ENCODE measurements at places on chromosomes 1 and 21.

DNA sequence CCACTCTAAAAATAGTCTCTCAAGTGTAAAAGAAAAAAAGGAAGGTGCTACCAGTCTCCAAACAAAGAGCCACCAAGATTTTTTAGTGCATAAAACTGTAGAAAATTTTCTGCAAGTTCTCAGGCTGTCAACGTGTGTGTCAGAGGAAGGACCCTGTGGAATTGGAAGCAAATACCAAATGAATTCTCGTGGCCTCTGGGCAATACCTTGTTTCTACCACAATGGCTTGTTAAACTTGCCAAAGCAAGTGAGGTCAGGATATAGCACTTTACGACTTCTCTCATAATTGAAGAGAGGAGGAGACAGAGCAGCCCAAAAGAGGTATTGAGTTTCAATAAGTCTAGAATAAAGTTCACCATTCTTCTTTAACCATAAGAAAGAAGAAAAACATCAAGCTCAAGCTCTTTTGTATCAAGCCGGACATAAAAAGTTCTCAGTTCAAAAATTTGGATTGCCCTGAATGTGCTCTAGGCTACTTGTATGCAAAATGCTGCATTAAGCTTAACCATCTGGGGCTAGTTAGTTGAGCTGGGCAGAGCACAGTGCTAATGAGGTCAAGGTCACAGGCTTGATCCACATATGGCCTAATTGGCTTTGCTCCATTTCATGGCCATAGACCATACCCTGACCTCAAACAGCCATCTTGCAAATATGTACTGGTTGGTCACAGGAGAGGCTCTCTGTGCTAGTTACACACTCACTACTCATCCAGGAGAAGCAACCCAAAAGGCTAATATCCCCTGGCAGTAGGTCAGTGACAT, 60.5 kb downstream of the TBX15 start:
- DNase-seq, result no peak

DNA sequence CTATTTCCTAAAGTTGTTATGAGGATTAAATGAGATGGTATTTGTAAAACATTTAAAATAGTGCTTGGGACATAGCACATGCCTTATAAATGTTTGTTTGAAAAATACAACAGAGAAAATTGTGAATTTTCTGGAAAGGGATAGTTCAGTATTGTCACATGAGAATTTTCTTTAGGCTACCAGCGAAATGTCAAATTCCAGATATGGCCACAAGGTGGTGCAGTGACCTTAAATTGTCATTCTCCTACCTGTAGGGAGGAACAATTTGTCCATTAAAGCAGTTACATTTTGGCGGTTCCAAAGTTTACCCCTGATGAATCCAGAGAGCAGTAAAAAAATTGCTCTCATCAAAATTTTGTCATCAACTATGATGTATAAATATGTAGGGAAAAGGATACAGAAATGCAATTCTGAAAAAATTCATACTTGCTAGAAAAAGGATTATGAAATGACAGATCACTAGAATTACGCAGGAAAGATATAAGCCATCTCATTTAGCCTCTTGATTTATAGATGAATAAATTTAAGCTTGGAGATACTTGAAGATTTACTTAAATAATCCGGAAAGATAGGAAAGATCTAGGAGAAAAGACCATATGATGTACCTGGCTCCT, 50.2 kb upstream of the TSHB start:
- peak; percentile 49 for DNase-seq

DNA sequence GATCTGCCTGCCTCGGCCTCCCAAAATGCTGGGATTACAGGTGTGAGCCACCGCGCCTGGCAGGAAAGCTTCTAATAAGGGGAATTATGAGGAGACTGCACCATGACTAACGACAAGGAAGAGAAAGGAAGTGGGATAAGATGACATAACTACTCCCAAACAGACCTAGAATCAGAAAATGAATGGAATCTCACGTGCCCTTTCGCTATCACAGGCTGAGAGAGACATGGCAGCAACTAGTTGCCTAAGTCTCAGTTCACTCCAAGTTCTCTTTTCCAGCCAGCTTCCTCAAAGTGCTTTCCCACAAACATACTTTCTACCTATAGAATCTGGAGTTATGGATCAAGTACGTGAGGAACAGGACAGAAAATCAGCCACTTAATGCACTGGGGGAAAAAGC, 2.0 kb downstream of the PI4KB start:
- no peak for DNase-seq

DNA sequence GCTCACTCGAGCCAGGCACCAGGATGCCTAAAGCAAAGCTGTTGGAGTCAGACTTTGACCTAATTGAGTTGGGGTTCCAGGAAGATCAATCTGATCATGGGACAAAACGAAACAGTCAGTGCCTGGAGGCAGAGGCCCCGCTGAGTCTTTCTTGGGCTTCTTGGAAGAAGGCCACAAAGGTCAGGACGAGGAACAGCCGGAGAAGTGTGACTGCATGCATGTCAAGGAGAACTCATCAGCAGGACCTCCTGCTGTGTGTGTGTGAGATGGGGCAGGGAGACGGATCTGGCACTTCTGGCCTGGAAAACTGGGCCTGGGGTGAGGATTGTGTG, 190.8 kb downstream of the CAMTA1 start:
- DNase-seq, result no peak

DNA sequence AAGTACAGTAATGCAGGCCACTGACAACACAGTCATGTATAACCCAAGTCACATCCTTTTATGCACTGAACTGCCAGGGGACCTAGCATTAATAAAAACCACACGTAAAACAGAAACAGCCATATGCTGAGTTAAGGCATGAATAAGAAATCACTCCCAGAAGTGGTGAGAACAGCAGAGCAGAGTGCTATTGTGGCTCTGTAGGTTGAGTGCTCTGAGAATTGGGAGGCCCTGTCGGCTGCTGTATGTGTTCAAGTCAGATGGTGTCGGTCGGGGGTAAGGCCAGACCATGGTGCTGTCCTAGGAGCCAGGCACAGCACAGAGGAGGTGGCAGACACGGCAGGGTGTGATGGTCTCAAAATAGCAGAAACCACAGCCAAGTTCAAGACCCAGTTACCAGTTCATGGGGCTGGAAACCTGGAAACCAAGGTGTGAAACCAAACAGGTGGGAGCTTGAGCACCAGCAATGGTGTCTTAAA, 126.6 kb upstream of the COA6 start:
- no peak for DNase-seq

DNA sequence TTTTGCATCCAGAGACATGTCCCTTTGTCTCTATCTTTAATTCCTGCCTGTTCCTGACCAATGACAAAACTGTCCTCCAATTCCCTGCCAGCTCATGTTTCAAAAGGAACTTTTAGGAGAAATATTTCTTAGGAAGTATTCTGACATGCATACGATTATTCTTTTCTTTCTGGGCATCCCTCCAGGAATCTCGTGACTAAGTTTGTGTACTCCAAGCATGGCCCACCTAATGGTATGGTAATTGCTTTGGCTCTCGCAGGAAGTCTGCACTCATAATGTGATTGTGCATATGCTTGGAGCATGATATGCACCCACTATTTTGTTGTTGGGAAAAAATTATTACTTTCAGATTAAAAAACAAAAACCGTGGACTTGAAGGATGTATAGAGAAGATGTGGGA, 256.4 kb downstream of the PRDM2 start:
- no peak for DNase-seq

DNA sequence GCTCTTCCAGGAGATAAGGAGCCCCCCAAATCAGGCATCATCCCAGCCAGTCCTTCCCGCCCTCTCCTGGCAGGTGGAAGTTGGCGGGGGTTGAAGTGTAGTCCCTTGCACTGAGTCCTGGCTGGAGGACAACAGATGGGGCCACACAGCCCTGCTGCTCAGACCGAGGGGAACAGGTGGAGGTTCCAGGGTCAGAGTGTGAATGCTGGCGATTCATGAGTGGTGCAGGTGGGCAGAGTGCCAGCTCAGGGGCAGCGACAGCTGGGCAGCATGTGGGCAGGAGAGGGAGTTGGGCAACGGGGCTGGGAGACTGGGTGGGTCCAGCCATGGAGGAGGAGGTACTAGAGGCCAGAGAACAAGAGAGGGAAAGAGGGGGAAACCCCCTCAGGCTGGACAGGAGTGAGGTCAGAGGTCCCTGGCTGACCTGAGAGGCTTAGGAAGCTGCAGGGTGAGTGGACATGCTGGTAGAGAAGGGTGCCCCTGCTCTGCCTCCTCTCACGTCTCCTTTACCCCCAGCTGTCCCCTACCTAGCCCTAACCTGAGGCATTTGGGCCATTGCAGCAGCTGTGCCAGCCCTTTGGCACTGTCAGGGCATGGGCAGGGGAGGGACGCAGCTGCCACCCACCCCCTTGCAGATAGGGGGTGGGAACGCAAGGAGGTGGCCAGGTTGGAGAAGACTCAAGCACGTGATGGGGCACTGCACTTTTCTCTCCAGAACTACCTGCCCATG, 11.3 kb upstream of the ADORA1 start:
- no peak for DNase-seq

DNA sequence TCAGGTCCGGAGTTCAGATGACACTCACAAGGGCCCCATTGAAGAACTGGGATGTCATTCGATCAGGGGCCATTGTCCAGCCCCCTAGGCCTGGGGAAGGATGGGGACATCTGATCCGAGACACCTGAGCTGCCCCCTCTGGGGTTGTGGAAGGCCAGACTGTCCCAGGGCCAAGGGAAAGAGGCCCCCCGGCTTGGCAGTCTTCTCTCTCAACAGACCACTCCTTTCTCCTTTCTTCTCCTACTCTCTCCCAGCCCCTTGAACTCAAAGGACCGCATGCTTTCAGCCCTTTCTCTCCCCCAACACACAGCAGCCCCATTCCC, 1.1 kb downstream of the S100A1 start:
- no peak for DNase-seq

DNA sequence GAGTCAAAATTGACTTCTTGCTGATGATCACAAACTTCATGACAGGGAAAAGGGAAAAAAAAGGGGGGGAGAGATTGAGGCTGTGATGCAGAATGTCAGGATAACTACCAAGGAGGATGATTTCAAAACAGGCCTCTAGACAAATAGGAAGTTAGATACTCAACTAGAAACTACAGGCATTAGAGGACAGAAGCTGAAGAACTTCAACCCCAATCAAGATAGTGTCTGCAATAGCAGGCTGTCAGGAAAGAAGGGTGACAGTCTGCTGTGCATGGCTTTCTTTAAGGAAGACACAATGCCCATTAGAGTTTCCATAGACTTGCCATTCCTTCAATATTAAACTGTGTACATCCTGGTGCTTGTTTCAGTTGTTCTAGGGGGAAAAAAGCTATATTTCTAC, 257.2 kb downstream of the TTLL7 start:
- no peak for DNase-seq

- no peak for DNase-seq
Measured at GRCh38 chr21:33197496-33197895, 32.2 kb upstream of the IFNAR2 start.

DNA sequence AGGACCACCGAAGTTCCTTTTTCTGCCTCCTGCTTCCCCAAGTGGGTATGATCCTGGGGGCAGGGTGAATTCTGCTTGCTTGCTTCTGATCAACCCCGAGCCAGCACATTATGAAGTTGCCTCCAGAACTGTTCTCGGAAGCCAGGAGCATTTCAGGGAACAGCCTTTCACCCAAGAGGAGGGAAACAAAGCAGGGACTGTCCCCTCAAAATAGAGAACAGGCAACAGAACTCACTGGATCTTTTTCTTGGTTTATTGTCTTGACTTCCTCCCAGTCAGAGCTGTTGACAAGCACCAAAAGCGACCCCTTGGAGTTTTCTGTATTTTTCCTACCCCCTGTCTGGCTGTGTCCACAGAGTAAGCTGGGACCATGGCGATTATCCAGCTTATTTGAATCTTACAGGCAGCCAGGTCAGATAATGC, 258.3 kb upstream of the SGIP1 start:
- peak; percentile 63 for DNase-seq

All from stimulated activated naive CD8-positive, alpha-beta T cell treated with anti-CD3 and anti-CD28 coated beads, Interleukin-15, amount 100 ng/mL, for 72 hours (primary cell).